ENCODE measurements at places on chromosomes 4 and X.
A peak's percentile ranks its signal among the peaks of the same experiment; 100 is the strongest.

GRCh38 chr4:53861856-53862610 is 202.4 kb downstream of the CHIC2 start:
- DNase-seq, result no peak

- DNase-seq, result no peak
Measured at GRCh38 chrX:8090906-8091305, 80.2 kb downstream of the VCX2 start.

- DNase-seq, result no peak
Measured at GRCh38 chr4:155900381-155900780, 3.1 kb upstream of the TDO2 start.

DNA sequence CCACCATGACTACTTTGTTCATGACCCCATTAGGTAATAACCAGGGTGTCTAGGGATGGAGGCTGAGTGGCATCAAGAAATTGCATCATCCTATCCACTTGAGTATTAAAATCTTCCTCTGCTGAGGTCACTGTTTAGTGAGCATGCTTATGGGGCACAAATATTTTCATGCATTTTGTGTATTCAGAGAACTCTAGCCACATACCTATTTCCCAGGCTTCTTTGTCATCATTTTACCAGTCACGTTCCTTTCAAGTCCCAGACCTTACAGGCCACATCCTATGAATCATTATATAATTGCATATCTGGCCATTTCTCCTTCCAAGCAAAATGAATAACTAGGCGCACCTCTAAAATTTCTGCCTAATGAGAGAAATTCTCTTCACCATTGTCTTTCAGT is 1882.9 kb upstream of the AGA start:
- DNase-seq, result no peak

GRCh38 chrX:51608126-51608525 is 10.6 kb downstream of the CENPVL3 start:
- DNase-seq, result no peak

DNA sequence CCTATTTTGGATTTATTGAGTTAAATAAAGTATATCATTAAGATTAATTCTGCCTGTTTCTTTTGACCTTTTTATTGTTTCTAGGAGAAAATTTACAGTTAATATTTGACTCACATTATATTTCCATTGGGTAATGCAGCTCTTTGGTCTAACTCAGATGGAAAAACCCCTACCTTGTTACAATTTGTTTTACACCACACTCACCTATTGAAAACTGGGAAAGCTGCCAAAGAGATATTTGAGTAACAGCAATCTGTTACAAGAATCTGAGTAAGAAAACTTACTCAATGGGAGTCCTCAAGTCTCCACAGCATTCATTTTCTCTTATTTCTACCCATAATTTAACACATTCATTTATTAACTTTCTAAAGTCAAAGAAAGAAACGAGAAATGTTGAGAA is 108.0 kb upstream of the TLL1 start:
- DNase-seq, result no peak

DNA sequence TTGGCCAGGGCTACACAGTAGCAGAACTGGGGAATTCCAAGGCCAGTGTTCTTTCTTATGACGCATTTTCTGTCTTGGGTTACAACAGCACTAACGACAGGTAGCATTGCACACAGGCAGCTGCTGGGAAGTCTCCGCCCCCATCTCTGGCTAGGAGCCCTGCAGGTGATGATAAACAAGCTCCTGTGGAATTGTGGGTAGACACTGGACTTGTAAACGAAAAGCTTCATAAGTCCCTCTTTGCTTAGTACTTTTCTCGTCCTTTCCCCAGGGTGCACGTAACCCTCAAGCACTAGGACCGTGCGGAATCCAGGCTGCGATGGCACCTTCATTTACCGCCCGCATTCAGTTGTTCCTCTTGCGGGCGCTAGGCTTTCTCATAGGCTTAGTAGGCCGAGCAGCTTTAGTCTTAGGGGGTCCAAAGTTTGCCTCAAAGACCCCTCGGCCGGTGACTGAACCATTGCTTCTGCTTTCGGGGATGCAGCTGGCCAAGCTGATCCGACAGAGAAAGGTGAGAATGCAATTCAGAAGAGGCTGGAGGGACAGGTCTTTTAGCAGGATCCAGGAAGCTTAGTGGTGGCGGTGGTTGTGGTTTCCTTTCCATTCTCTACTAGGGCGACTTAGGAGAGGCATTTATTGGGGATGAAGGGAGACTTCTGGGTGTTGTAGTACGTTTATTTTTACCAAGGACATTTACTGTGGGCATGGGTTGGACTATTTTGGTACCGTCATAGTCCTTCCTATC is at the start of gene FAAH2:
Gene FAAH2 (plus strand): TSS at position 200 of the 745 bp plus-strand sequence. CDS start 120 bp downstream, at position 320.
- DNase-seq, result peak; percentile 65

DNA sequence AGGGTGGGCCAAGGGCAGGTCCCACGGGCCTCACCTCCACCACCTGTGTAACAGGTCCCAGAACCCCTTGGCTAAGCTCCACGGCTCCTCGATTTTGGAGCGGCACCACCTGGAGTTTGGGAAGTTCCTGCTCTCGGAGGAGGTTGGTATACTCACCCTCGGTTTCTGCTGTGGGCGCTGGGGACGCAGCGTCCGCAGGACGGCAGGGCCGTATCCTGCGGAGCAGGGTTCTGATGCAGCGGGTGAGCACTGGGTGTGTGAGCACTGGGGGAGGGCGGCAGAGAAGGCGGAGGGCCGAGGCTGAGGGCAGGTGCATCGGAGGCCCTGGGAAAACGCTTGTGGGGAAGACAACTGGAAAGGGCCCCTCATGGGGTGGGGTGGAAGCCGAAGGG is 11.0 kb downstream of the ATP5ME start:
- DNase-seq, result no peak

- DNase-seq, result no peak
Measured at GRCh38 chr4:89491761-89492160, 184.2 kb upstream of the GPRIN3 start.

GRCh38 chr4:56656346-56656643 is 24.8 kb downstream of the HOPX start:
- DNase-seq, result peak; percentile 17

- no peak for DNase-seq
Measured at GRCh38 chr4:19195696-19196095, 1056.0 kb upstream of the SLIT2 start.

GRCh38 chrX:107117993-107118321 is 665 bp downstream of the RBM41 start:
- DNase-seq, result no peak

DNA sequence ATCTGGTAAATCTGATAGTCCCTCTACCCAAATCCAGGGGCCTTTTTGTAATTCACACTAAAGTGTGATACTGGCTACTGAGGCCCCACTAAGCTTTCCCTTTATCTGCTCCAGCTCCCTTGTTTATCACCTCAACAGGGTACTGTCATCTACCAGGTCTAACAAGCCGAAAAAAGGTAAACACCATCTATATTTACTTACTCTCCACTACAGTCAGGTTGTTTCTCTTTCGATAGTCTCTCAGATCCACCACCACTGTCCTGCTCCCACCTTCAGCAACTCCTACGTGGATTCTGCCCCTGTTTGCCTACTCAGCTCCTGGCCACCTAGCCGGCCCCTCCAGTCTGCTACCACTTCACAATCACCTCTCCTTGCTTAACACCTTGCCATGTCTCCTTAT is 3.3 kb downstream of the ITIH6 start:
- DNase-seq, result no peak

- no peak for DNase-seq
Measured at GRCh38 chrX:18286322-18286831, 65.7 kb upstream of the BEND2 start.

GRCh38 chr4:183342541-183343533 is 20.6 kb upstream of the CLDN24 start:
- DNase-seq, result no peak

GRCh38 chr4:5793514-5793913 is 82.5 kb downstream of the EVC start:
- DNase-seq, result no peak

GRCh38 chr4:165874072-165874790 is 1.2 kb downstream of the TLL1 start:
- no peak for DNase-seq

GRCh38 chr4:87819281-87819919 is 13.4 kb upstream of the MEPE start:
- no peak for DNase-seq

- DNase-seq, result no peak
Measured at GRCh38 chrX:154125391-154126040, 18.5 kb upstream of the OPN1LW start.

GRCh38 chrX:13891377-13892140 is 74.7 kb upstream of the GPM6B start:
- no peak for DNase-seq

GRCh38 chr4:103197765-103198110 is 405 bp downstream of the CENPE start:
- no peak for DNase-seq

- DNase-seq, result no peak
Measured at GRCh38 chr4:40662962-40663604, 33.4 kb upstream of the RBM47 start.

DNA sequence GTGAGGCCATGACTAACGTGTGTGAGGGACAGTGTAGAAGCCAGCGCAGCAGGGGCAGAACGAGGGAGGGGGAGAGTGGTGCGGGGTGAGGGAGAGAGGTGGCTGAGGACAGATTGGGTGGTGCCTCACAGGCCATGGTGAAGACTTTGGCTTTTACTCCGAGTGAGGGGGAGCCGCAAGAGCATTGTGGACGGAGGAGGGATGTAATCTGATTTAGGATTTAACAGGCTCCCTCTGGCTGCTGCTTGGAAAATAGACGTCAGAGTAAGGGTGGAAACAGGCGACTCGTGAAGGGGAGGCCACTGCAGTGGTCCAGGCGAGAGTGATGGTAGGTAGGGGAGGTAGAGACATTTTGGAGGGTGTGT is 13.0 kb downstream of the PPP1R3F start:
- no peak for DNase-seq

GRCh38 chrX:129997086-129997485 is 14.7 kb downstream of the BCORL1 start:
- no peak for DNase-seq

DNA sequence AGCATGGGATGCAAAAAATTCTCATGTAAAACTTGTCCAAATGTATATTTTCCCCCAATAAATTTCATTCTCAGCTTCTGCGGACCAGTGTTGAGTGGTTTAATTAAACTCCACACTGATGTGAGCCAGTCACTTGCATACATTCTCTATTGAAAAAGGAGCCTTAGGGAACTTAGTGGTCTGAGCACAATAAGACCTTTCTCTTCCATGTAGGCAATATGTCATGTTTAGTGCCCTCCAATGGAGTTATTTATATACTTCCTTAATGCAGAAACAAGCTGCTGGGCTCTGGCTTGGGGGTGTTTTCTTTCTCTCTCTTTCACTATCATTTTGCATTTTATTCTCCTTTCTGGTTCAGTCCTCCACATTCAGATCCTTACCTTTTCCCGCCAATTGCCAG is 196.9 kb downstream of the ANAPC10 start:
- no peak for DNase-seq

Data from activated CD4-positive, alpha-beta T cell treated with anti-CD3 and anti-CD28 coated beads, Interleukin-2, amount 50 U/mL, for 1 hour (primary cell).